ENCODE measurements at places on chromosomes 7 and 10.

- DNase-seq, result no peak
Measured at GRCh38 chr7:919114-919442, 35.4 kb downstream of the ADAP1 start.

DNA sequence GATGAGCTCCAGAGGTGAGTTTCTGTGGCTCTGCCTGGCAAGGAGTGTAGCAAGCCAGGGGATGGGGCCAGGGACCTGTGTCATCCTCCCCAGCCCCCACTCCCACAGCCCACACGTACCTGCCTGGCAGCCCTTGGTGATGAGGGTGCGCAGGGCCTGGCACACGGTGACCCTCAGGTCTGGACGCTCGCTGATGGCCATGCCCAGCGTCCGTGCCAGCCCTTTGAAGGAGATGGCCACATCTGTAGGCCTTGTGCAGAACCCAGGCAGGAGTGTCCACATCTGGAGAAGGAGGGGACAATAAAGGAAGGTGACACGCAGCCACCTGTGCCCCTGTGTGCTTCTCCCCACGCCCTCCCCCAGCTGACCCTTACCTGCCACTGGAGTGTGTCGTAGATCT is 27.7 kb downstream of the RRP12 start:
- DNase-seq, result no peak

DNA sequence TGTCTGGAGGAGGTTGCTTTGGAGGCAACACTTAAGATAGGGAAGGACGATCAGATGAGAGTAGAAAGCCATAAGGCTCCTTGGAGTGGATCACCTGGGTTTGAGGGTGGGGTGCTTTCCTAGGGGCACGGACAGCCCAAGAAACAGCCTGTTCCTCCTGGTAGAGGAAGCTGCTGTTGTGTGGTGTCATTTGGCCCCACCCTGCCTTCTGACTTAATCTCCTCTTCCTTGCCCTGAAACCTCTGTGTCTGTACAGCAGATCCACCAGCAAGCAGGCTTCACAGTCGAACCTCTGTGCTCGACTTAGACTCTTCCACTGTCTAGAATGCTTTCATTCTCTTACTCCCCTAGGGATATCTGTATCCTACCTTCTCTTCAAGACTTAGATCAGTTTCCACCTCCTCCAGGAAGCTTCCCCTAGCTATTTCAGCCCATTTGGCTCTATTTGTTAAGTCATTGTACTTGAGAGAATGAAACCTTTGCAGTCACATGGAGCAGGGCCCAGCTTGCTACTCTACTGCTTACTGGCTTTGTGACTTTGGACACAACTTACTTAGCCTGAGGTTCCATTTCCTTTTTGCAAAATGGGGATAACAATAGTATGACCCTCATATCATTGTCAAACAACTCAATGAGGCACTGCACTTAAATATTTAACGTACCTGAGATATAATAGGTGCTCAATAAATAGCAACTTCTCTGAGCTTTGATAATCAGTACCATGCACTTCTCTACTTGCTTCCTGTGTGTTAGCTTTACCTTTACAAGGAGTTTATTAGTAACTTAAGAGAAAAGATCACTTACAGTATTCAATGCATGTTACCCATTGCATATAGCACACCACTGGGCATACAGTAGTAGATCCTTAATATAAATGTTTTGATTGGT is 5.0 kb downstream of the MXI1 start:
- no peak for DNase-seq

DNA sequence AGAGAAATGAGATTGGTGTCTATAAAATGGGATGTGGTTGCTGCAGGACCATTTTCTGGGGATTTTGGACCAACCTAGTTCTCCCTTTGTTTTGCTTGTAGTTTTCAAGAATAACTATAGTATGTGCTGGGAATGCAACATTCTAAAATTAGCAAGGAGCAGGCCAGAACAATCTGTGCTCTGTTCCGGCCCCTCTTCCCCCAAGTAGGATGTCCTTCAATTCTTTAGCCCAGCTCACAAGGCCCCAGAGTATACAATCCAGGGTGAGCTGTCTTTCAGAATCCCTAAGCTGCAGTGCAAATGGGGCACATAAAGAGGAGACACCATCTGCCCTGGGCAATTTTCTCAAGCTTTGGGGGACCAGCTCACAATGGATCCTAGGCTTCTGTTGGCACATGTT is 809.1 kb downstream of the TNS3 start:
- DNase-seq, result no peak

- no peak for DNase-seq
Measured at GRCh38 chr10:132362151-132362611, 30.2 kb downstream of the LRRC27 start.

GRCh38 chr10:125073996-125074395 is 86.4 kb downstream of the CTBP2 start:
- no peak for DNase-seq

GRCh38 chr10:14485986-14486385 is 155.3 kb upstream of the FRMD4A start:
- DNase-seq, result no peak

- peak; percentile 45 for DNase-seq
Measured at GRCh38 chr10:12194752-12195271, 879 bp downstream of the NUDT5 start.

DNA sequence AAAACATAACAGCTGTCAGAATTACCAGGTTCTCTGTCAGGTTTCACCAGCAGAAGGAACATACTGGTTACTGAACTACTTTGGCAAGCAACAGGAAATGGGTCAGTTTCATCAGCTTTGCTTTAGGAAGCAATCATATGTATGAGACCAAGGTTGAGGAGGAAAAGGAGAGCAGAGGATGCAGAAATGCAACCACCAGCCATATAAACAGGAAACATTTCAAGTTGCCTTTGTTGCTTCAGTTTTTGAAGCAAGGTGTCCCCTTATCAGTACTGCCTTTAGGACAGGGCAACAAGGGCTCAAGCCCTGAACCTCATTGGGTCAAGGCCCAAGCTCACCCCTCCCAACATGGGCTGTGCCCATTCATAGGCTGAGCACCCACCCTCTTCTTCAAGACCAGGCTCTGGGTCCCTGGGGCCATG is 10.2 kb downstream of the HIPK2 start:
- DNase-seq, result no peak

GRCh38 chr7:13981070-13981469 is 8.4 kb downstream of the ETV1 start:
- peak; percentile 94 for DNase-seq
